ENCODE measurements at places on chromosomes 13 and 19.

- no peak for DNase-seq
These were observed 251.5 kb downstream of the ABCC4 start for GRCh38 chr13:95049772-95050171.

DNA sequence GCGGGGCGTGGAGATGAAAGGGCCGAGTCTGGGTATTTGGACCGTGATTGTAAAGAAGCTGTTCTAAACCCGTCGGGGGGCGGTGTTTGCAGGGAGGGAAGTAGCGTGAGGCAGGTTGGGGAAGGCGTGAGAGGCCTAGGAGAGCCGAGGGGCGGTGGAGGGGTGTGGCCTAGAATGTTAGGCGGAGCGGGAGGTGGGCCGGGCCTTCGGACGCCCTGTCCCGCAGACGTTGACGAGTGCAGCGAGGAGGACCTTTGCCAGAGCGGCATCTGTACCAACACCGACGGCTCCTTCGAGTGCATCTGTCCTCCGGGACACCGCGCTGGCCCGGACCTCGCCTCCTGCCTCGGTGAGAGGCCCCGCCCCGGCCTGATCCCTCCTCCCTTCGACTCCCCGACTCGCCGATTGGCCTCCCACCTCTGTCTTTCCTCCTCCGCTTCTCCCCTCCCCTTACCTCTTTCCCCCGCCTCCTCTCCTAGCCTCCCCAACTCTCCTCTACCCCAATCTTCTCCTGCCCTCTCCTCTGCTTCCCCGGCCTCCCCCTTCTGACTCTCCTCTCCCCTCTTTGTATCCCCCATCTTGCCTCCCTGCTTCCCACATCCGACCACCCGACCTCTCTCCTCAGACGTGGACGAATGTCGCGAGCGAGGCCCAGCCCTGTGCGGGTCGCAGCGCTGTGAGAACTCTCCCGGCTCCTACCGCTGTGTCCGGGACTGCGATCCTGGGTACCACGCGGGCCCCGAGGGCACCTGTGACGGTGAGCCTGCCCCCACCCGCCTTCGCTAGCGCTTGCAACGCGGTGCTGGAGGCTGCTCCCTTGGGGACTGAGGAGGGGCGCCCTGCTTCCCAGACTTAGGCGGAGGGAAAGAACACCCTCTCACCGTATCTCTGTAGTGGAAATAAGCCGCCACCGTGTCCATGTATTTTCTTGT lies 12.8 kb downstream of the LTBP4 start:
- DNase-seq = peak; percentile 90

GRCh38 chr19:1905110-1905862 lies at the start of the genes ADAT3 and SCAMP4:
Gene ADAT3, plus strand, starts transcription at chr19:1905399. Its CDS starts 6,649 bp downstream, at chr19:1912048.
Gene SCAMP4, plus strand, starts transcription at chr19:1905399. Its CDS starts 9,621 bp downstream, at chr19:1915020.
- DNase-seq = peak; percentile 99

DNA sequence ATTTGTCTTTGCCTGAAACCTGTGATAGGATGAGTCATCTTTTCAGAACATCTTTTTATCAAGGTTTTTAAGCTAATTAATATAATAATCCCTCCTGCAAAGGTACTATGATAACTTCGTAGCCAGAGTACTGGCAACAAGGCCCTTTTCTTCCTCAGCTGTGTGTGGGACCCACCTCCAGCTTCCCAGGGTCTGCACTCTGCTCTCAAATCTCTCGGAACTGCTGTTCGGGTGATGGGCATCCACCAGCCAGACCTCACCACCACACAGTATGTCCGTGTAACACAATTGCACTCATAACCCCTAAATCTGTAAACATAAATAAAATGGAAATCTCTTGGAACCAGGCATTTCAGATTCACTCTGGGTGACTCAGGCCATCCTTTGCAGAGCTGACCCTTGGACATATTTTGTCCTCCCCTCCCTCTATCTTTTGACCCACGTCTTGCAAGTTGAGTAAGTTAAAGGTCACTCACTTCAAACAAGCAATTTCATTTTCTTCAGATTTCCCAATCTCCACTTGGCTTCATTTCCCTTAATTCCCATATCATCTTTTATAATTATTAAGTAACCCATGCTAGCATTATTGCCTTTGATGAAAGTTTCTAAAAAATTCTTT lies 29.5 kb downstream of the COL4A1 start:
- no peak for DNase-seq

DNA sequence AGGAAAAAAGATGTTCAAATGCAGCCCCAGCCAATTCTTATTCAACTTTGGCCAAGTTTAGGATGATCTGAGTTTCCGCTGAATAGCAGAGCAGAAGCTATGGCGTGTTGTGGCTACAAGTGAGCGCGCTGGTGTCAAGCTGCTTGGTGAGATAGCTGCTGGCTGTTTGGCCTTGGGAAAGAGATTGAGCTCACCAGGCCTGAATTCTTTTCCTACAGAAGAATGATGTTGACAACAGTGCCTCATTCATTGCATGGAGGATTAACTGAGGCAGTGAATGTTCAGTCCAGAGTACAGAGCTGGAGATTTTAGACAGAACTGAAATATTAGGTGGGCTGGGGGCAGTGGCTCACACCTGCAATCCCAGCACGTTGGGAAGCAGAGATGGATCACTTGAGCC lies 31.5 kb upstream of the MAP3K10 start:
- no peak for DNase-seq

GRCh38 chr19:57363688-57364181 lies 384 bp downstream of the TRAPPC2B start:
- DNase-seq = no peak

DNA sequence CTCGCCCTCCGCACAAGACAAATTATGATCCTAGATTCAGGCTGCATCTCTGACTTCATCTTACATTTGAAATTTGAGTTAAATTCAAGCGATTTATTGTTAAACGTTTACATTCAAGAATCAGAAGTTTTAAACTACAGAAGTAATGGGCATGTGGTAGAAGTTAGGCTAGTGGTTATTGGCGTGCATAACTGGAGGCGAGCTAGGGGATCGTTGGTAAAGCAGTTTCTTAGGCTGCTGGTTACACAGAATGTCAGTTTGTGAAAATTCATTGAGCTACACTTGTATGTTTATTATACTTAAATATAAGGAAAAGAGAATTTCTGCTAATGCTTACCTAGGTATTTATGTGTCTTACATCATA lies 733 bp upstream of the CDX2 start:
- DNase-seq = no peak

DNA sequence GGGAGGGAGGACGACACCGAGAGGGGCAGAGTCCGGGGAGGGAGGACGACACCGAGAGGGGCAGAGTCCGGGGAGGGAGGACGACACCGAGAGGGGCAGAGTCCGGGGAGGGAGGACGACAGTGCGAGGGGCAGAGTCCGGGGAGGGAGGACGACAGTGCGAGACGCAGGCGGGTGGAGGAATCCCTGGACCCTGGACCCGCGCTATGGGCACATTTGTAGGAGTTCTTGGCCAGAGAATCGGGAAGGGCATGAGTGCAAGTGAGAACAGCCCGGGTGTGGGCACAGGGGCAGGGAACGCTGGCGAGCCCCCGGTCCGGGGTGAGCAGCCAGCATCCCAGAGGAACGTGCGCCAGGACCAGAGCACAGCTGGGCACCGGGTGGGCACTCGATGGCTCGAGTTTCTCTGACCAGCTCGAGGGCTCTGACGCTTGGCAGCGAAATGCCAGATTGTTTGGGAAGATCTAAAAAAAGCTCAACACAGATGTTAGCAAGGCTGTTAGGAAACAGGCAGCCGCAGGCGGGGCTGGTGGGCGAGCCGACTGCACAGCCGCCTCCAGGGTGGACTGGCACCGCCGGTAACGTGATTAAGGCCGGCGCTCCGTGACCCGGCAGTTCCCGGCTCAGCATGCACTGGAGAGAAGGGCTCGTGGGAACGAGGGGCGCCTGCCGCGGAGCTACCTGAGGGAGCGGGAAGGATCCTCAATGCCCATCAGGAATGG lies 17.9 kb upstream of the C2CD4C start:
- DNase-seq = no peak

- no peak for DNase-seq
These were observed 4.6 kb downstream of the ANKRD10 start for GRCh38 chr13:110910013-110910890.

DNA sequence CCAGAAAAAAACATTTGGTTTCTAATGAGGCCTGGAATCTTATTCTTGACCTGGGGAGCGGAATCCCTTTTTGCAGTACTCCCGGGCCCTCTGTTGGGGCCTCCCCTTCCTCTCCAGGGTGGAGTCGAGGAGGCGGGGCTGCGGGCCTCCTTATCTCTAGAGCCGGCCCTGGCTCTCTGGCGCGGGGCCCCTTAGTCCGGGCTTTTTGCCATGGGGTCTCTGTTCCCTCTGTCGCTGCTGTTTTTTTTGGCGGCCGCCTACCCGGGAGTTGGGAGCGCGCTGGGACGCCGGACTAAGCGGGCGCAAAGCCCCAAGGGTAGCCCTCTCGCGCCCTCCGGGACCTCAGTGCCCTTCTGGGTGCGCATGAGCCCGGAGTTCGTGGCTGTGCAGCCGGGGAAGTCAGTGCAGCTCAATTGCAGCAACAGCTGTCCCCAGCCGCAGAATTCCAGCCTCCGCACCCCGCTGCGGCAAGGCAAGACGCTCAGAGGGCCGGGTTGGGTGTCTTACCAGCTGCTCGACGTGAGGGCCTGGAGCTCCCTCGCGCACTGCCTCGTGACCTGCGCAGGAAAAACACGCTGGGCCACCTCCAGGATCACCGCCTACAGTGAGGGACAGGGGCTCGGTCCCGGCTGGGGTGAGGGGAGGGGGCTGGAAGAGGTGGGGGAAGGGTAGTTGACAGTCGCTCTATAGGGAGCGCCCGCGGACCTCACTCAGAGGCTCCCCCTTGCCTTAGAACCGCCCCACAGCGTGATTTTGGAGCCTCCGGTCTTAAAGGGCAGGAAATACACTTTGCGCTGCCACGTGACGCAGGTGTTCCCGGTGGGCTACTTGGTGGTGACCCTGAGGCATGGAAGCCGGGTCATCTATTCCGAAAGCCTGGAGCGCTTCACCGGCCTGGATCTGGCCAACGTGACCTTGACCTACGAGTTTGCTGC lies at the start of gene ICAM4:
Gene ICAM4, plus strand, starts transcription at position 153 of the 935 bp plus-strand sequence. Its CDS starts 58 bp downstream, at position 211.
- DNase-seq = no peak

GRCh38 chr13:48194379-48194754 lies 38.6 kb upstream of the ITM2B start:
- no peak for DNase-seq

- DNase-seq = no peak
These were observed 772 bp downstream of the SIGLEC8 start for GRCh38 chr19:51457351-51458013.

GRCh38 chr19:15115762-15116615 lies 8.8 kb downstream of the SYDE1 start:
- DNase-seq = no peak

DNA sequence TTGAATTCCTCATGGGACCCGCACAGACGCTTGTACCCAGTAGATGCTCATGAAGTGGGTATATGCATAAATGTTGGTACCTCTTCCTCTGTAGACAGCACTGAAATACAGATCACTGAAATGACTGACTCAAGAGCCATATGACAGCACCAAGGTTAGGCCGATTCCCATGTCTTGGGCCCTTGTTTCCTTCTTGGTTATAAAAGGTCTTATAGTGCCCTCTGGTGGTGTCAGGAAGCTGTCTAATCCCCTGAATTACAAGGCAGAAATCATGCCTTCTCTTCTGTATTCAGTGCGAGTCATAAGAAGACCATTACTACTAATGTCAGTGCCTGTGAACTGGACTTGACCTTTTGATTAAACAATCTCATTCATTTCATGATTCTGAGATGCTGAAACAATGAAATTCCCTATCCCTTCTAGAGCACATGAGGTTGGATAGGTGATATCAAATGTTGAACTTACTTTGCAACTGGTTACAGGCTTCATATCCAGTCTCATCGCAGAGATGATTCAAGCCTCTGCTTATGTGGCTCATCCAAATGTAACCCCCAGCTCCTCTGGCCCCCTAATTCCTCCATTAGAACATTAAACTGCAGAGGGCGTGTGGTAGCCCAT lies 59.7 kb downstream of the SPATA13 start:
- DNase-seq = peak; percentile 28

DNA sequence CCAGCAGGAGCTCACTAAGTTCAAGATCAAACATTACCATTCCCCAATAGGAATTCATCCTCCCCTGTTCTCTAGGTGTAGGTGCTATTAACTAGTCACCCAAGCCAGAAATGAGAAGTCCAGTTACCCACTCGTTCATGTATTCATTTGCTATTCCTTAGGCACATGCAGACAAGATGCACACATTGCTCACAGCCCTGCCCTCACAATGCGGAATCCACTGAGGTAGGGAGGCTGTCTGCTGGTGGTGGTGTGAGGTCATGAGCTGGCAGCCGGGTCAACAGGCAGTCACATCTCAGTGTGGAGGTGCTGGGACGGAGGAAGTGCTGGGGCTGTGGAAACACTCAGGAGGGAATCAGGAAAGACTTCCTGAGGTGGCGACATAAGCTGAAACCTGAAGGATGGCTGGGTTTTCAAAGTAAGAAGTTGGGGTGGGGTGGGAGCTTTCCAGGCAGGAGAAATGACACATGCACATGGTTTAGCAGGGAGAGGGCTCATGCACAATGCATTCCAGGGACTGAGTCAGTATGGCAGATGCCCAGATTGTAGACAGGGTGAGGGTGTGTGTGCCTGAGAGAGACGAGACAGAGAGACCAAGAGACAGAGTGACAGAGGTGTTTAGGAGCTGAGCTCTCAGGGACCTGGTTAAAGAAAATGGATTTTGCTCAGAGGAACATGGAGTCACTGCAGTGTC lies 117.6 kb downstream of the USP12 start:
- DNase-seq = no peak

DNA sequence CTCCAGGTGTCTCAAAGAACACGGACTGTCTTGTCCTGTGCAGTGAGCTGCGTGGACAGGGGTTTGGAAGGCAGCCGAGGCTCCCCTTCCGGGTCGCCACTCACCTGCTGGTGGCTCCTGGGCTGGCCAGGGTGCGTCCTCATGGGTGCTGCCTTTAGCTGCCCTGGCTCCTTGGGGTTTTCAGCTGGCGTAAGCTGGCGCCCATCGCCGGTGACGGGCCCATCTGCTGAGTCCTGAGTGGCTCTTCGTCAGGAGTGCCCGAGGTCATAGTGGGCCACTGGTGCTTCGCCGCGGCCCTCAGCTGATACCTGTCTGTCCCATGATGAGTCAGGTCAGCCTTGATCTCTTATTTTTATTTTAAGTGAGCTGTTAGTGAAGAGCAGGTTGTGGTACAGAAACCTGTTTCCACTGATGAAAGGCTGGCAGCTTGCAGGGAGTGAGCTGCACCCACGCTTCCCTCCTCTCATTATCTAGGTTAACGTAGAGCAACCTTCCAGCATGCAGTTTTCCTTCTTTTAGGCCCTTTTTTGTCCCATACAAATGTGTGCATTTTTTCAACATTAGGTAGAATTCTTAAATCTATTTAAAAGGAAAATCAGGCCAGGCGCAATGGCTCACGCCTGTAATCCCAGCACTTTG lies 18.4 kb downstream of the EPN1 start:
- DNase-seq = no peak

GRCh38 chr13:98278068-98278724 lies 101.1 kb upstream of the RNF113B start:
- no peak for DNase-seq

DNA sequence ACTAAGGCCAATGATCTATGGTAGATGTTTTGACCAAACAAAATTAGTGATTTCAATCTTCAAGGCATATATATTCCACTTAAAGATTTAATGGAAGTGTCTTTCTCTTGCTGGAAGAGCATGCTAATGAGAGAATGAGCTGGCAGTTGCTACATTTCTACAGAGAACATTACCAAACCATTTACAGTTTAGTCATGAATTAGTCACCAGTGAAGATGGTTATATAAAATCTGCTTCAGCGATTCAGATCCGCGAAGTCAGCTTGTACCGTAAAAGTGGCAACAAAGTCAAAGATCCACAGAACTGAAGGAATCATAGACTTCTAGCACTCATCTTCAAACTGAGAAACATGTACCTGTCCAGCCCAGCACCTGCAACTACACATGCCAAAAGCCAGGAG lies 156.3 kb downstream of the SLITRK5 start:
- DNase-seq = no peak

All from activated CD4-positive, alpha-beta T cell treated with anti-CD3 and anti-CD28 coated beads, Interleukin-2, amount 50 U/mL, for 4 hours (primary cell).